ENCODE measurements at places on chromosomes 7 and 10. TPM values are rescaled to one million over a fixed set of nuclear protein-coding genes. Genes with fewer than 3 reads are reported as not detected.

Gene TMEM273
- total RNA-seq = not detected

Gene TRPV5
- not detected for total RNA-seq

Gene KIF11
- total RNA-seq = 128 TPM

Gene VWDE
- total RNA-seq = 9.8 TPM

Gene TEX47
- total RNA-seq = not detected

Gene GTPBP4
- 53.4 TPM for total RNA-seq

Gene SLC29A4
- 7.3 TPM for total RNA-seq

Gene SH2B2
- 2.0 TPM for total RNA-seq

Gene KCNMA1
- total RNA-seq = 3.7 TPM

DNA sequence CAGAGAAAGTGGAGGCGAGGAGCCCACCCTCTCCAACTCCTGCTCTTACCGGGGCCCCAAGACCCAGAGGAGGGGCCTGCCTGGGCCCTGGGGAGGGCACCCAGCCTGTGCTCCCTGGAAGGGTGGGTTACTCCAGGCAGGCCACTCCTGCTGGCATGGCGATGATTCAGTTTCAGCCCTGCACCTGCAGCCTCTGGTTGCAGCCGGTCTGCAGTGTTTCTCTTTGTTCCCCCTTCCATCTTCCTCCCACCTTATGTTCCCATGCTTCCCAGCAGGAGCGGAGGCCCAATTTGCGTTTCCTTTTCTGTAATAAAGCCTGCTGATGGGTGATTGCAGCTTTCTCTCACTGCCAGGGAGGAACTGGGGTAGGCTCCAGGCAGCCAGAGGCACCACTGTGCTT, 53.2 kb upstream of the FAM20C start:
- H3K36me3 ChIP-seq = no peaks in the 10 kb centered on the region
- H3K27ac ChIP-seq = no peak overlapping the region
- no peaks in the 10 kb centered on the region for H3K27me3 ChIP-seq
- H3K4me1 ChIP-seq = peaks cover 8% of the 10 kb centered on the region
- peak; percentile 23 for DNase-seq

DNA sequence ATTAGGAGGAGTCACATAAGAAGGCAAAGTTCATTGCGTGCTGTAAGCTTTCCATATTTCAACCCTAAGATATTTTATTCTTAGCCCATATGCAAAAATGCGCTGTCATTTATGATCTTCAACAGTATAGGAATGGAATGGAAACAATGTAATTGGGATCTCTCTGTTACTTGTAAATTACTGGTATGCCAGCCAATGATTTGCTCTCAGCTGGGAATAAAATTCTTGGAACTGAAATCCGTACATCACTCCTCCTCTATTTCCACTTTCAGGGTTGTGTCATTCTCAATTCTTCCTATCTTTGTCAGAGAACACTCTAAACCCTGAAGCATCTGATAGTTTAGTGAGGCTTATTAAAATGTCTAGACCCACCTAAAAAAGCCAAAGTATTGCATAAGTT, 80.7 kb upstream of the STEAP4 start:
- no peaks in the 10 kb centered on the region for H3K36me3 ChIP-seq
- H3K4me3 ChIP-seq = no peak overlapping the region
- no peak for DNase-seq

- no peak overlapping the region for H3K4me3 ChIP-seq
- DNase-seq = no peak
- no peaks in the 10 kb centered on the region for H3K4me1 ChIP-seq
- no peaks in the 10 kb centered on the region for H3K27me3 ChIP-seq
- H3K27ac ChIP-seq = no peak overlapping the region
Observed at GRCh38 chr7:44533301-44534055, 7.7 kb downstream of the NPC1L1 start.

DNA sequence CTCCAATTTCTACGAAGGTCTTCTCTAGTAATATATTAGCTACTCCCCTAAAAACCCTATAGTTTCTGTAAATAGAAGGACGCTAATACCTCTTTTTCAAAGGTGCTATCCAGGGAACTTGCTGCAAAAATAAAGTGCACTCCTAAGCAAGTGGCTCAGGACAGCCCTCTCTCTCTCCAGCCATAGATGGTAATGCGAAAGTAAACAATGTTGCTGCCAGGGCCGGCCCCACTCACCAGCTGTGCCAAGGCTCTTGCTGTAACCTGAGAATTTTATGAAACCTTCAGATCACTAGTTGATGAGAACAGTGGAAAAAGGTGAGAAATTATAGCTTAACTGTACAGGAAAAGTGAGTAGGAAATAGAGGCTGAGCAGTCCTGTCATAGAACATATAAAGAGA, 10.9 kb upstream of the TAS2R39 start:
- DNase-seq = no peak
- no peak overlapping the region for H3K4me3 ChIP-seq
- no peaks in the 10 kb centered on the region for H3K27me3 ChIP-seq
- no peaks in the 10 kb centered on the region for H3K4me1 ChIP-seq

DNA sequence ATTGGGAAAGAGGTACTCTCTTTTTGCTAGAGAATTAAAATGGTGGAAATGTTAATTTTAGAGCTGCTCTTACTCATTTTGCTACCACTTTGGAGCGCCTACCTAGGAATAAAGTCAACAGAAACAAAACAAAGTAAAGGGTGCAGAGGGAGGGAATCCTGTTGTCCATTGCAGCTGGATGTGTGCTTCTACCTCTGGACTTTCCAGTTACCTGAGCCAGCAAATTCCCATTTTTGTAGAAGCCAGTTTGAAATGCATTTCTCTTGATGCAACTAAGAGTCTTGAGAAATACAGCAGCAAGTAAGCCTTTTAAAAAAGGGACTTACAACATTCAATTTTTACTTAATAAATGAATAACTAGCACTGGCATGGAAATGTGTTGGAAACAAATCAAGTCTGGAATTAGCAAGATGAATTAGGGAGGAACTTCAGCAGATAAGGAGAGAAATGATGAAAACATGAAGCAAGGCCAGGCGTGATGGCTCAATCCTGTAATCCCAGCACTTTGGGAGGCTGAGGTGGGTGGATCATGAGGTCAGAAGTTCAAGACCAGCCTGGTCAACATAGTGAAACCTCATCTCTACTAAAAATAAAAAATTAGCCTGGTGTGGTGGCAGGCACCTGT, 113.5 kb upstream of the CTTNBP2 start:
- no peak for DNase-seq
- H3K36me3 ChIP-seq = no peaks in the 10 kb centered on the region
- no peaks in the 10 kb centered on the region for H3K4me1 ChIP-seq
- no peak overlapping the region for H3K4me3 ChIP-seq

- no peak overlapping the region for H3K4me3 ChIP-seq
- H3K4me1 ChIP-seq = peaks cover 11% of the 10 kb centered on the region
- no peaks in the 10 kb centered on the region for H3K27me3 ChIP-seq
- no peaks in the 10 kb centered on the region for H3K36me3 ChIP-seq
Observed at GRCh38 chr10:78820007-78820362, 248.8 kb upstream of the ZMIZ1 start.

DNA sequence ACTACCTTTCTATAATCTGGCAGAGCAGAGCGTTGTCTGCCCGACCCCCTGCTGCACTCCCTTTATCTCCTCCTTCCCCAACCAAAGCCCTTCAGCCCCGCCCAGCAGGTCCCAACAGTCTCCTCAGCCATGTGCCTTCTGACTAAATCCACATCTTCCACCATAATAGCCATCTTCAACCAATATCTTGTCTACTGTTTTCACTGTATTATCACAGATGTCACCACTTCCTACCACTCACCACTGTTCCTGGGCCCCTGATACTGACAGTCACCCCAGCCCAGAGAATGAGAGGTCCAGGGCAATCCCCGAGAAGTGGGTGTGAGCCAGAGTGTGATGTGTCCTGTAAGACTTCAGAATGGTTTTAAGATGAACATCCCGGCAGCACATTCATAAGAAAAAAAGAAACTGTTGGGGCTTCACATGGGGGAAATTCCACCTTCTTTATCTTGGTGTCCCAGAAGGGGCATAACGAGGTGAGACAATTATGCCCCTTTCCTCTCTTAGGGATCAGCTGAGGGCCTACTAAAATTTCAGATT, 25.3 kb downstream of the CCDC6 start:
- peaks cover 23% of the 10 kb centered on the region for H3K4me1 ChIP-seq
- H3K27ac ChIP-seq = no peak overlapping the region
- peaks cover 4% of the 10 kb centered on the region for H3K36me3 ChIP-seq
- H3K4me3 ChIP-seq = no peak overlapping the region

- H3K4me1 ChIP-seq = peaks cover 44% of the 10 kb centered on the region
- peak overlapping the region; percentile 60 for H3K4me3 ChIP-seq
- no peak for DNase-seq
Observed at GRCh38 chr10:118045837-118046394, 825 bp downstream of the RAB11FIP2 start.

GRCh38 chr10:70308121-70309060, 24.6 kb upstream of the NPFFR1 start:
- H3K27ac ChIP-seq = no peak overlapping the region
- H3K4me3 ChIP-seq = no peak overlapping the region
- H3K27me3 ChIP-seq = no peaks in the 10 kb centered on the region
- no peaks in the 10 kb centered on the region for H3K4me1 ChIP-seq

GRCh38 chr7:135512135-135512887, 2.4 kb upstream of the CNOT4 start:
- no peaks in the 10 kb centered on the region for H3K36me3 ChIP-seq
- no peak overlapping the region for H3K27ac ChIP-seq
- peak; percentile 71 for DNase-seq
- peaks cover 12% of the 10 kb centered on the region for H3K4me1 ChIP-seq
- H3K4me3 ChIP-seq = no peak overlapping the region

GRCh38 chr10:84907461-84908009, 579.1 kb downstream of the CCSER2 start:
- H3K27ac ChIP-seq = no peak overlapping the region
- DNase-seq = no peak
- H3K4me3 ChIP-seq = no peak overlapping the region

GRCh38 chr10:1155791-1156615, 99.8 kb downstream of the WDR37 start:
- H3K4me3 ChIP-seq = no peak overlapping the region
- no peaks in the 10 kb centered on the region for H3K27me3 ChIP-seq
- no peaks in the 10 kb centered on the region for H3K36me3 ChIP-seq

DNA sequence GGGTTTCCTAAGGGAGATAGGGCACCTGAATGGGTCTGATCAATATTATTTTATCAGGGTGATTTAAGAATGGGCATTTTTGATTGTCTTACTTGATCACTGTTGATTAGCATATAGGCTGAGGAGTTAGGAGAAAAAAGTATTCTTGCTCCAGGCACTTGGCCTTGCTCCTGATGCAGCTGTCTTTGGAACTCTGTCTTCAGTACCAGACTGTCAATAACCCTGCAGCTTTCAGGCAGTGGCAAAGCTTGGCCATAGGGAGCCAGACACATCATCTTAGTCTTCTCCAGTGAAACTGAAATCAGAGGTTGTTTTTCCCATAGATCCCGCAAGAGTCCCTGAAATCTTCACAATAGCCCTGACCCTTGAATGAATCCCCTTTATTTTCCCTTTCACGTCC, 47.2 kb downstream of the EXOC4 start:
- H3K36me3 ChIP-seq = no peaks in the 10 kb centered on the region
- DNase-seq = no peak
- peaks cover 11% of the 10 kb centered on the region for H3K4me1 ChIP-seq
- H3K4me3 ChIP-seq = no peak overlapping the region
- no peak overlapping the region for H3K27ac ChIP-seq

DNA sequence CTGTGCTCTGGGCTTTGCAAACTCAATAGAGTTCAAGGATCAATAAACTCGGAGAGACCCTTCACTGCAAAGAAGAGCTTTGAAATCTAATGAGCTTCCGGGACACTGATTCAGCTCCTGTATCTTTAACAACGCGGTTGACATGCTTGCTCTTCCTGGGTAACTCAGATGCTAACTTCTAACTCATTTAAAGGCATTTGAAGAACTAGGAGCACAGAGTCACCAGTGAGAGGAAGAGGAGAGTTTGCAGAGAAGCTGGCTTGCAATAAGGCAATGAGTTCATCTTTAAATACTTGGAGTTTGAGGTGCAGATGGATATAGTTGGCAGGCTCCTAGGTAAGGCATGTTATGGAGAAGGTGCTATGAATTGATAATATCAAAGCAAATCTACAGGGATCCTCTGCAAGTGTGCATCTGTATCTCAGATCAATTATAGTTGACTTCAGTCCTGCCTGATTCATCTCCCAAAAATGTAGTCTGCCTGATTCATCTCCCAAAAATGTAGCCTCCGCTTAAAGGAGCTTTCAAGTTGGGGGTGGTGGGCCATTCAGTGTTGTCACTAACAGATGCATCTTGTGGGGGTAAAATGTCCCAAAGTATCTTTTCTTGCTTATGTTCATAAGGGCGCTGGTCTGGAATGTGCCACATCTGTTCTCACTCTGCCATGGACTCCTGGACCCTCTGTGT, 182.5 kb upstream of the PRSS58 start:
- no peaks in the 10 kb centered on the region for H3K4me1 ChIP-seq
- H3K36me3 ChIP-seq = no peaks in the 10 kb centered on the region
- H3K27me3 ChIP-seq = no peaks in the 10 kb centered on the region
- no peak for DNase-seq

GRCh38 chr7:17150018-17150417, 148.4 kb upstream of the AHR start:
- no peaks in the 10 kb centered on the region for H3K36me3 ChIP-seq
- no peaks in the 10 kb centered on the region for H3K4me1 ChIP-seq
- H3K27ac ChIP-seq = no peak overlapping the region
- no peaks in the 10 kb centered on the region for H3K27me3 ChIP-seq

DNA sequence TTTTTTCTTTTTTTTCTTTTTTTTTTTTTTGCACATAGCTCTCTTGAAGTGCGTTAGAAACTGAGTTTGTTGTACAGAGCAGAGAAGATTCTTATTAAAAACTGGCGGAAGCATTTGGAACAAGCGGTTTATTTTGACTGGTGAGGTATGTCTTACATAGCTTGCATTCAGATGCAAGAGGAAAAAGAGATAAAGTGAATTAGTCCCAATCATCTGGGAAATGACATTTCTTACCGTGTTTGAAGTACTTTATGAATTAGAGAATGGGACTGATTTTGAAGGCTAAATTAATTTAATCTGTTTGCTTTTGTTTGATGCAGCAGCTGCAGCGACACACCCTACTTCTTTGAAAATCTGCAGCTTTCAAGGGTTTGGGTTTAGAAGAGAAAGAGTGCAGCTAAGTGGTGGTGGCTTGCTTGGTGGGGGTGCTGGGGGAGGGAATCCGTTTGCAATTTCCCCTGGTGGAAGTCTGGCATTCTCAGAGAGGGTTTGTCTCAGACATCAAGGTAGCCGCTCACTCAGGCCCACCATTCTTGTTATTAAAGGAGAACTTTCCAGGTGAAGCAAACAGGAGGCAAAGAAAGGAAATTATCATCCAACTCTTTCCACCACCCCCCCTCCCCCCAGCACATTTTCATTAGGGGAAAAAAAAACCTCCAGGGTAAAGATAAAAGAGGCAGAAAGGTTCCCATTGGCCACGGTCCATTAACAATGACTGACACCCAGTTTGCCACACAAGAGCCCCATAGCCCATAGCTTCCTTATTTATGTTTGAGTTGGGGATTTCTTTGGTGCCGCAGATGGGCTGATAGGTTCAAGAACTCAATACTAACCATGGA, 231.7 kb downstream of the SKIDA1 start:
- no peaks in the 10 kb centered on the region for H3K27me3 ChIP-seq
- no peaks in the 10 kb centered on the region for H3K36me3 ChIP-seq
- H3K27ac ChIP-seq = peak overlapping the region; percentile 94
- DNase-seq = peak; percentile 64

GRCh38 chr7:91181949-91182348, 82.3 kb upstream of the FZD1 start:
- no peak overlapping the region for H3K27ac ChIP-seq
- no peaks in the 10 kb centered on the region for H3K4me1 ChIP-seq
- no peaks in the 10 kb centered on the region for H3K27me3 ChIP-seq

Data from neural progenitor cell (in vitro differentiated cells).